ENCODE measurements at places on chromosomes 3 and 15.
A peak's percentile ranks its signal among the peaks of the same experiment; 100 is the strongest.

DNA sequence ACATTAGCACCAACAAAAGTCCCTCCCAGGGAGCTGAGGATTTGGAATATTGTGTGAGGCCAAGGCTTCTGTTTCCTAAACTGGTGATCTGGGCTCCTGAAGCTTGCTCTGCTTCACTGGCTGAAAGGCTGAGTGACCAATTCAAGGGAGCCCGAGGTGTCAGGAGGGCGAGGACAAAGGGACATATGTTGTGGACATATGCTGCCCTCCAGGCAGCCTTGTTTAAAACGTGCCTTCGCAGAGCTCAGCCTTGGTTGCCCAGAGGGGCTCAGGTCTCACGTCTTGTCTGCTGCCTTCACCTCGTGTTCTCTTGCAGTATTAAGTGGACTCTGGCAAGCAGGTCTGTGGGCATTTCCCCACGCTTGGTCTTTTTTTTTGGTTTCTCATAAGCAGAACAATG is 7.0 kb downstream of the SLCO3A1 start:
- DNase-seq, result peak; percentile 55

GRCh38 chr3:62370112-62370857 is 3.1 kb downstream of the FEZF2 start:
- DNase-seq, result no peak

- DNase-seq, result no peak
Measured at GRCh38 chr15:62109982-62110851, 43.4 kb downstream of the C2CD4A start.

DNA sequence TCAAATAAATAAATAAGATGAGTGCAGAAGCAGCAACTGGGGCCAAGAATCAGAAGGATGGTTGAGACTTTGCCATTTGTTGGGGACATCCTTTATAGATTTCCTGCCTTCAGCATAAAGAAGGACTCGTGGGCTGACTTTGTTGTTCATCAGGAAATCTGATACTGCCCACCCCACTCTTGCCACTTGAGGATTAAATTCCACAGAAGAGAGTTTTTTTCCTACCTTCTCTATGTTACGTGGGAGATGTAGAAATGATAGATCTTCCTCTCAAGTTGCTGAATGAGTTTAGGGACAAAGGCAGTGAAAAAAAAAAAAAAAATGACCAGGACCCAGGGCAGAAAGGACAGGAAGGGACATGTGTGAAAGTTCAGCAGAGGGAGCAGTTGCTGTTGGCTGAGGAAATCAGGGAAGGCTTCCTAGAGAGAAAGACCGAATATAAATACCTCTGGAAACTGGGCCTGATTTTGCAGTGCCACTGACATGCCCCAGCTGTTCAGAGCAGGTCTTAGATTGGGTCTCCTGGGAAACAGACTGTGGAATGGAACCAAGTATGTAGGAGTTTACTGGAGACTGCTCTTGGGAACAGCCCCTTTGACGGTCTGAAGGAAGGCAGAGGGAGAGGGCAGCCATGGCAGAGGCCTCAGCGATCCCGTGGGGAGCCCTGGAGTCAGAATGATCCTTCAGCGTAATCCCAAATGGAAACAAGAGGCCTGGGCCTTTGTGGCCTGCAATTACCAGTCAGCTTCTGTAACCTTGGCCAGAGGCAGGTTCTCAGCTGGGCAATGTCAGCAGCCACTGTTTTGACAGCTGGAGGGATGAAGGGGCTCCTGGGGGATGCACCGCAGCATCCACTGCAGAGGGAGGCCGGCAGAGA is 50.9 kb downstream of the C3orf20 start:
- no peak for DNase-seq

DNA sequence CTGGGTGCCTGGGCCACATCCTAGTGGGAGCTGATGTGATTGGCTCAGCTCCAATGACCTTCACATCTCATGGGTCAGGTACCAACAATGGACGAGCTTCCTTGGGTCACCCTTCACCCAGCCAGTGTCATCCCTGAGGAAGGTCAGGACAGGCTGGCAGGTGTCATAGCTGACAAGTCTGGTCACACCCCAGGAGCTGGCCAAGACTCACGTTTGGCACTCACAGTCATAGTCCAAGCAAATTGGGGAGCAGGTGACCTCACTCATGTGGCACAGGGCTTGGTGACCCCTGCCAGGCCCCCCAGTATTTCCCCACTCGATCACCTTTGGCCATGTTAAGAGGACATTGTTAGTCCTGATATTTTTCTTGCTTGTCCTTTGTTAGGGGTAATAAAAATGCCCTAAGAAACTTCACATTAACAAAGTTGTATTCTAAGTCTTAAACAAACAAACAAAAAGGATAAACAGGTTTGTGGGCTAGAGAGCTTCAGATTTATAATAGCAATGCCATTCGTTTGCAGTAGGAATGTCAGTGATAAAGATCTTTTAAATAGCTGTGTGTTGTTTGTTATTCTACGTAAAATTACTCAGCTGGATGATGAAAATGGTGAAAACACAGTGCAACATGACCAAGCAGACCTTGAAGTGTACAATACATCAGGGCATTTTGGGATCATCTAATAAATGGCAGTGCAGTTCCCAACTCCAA is 79.5 kb upstream of the POMGNT2 start:
- DNase-seq, result no peak

- no peak for DNase-seq
Measured at GRCh38 chr3:30492322-30493192, 113.8 kb upstream of the TGFBR2 start.

GRCh38 chr15:33737687-33738601 is 230.4 kb upstream of the CHRM5 start:
- no peak for DNase-seq

DNA sequence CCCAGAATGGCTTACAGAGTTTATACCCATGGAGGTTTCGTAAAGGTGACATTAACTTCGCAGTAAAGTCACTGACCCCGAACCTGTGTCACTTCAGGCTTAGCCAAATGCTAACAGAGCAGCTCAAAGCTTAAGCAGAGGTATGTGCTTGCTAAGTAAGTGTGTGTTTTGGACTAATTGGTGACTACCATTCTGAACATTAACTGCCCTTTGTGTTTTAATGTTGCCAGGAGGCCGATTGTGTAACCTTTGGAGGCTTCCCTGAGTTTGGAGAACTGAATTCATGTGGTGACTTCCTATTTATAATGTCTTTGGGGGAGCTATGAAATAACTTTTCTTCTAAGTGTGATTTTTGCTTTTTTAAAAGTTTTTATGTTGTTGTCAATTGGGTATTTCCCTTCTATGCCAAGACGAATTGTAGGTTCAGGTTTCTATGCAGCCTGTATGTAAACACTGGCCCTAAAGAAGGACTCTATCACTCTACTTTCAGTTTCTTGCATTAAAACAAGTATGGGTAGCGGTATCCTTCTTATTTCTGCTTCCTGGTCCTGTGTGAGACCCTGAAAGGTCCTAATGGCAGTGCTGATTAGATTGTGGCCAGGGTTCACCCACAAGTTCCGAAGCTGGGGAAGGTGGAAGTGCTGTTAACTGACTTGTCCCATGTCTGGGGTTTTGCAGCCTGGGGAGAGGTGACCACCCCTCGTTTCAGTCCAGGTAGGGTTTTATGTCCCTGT is 86.3 kb downstream of the IGF1R start:
- no peak for DNase-seq

DNA sequence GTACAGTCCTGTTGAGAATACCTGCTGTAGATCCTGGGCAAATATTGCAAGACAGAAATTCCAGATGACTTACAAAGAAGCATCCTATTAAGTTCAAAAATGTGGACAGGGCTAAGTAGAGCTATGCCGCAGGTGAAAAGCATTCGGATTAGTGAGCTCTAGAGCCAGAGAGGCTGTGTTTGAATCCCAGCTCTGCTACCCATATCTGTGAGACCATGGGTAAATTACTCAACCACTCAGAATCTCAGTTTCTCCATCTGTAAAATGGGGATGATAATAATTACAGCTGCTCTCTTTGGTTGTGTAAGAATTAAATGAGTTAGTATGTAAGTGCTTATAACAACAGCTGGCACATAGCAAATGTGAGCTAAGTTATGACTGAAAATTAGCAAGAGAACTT is 3.9 kb downstream of the ADAMTS7 start:
- no peak for DNase-seq

- DNase-seq, result no peak
Measured at GRCh38 chr15:71813723-71814470, 3.5 kb downstream of the NR2E3 start.

DNA sequence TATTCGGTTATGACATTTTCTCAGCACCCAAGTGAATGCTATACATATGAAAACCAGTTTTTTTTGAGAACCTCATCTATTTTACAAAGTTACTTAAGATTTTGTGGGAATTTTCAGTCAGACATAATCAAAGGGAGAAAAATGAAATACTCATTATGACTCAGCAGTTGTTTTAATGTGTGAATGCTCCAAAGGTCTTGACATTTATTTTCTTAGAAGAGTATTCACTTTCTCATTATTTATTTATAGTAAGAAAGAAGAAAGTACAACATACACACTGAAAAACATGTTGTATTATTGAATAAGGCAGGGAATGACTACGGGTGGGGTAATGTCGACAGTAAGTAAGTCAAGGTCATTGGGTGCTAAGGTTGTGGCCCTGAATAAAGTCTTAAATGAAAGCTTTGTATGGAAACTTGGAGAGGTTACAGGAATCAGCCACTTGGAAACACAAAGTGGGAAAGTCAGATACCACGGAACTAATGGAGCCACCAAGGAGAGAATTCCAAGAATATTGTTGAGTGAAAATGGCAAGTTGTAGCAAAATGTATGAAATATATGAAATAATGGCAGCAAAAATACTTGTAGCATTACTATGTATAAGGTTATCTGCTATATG is 844.5 kb downstream of the TBL1XR1 start:
- no peak for DNase-seq

- DNase-seq, result no peak
Measured at GRCh38 chr15:45522328-45523165, at the start of gene SLC30A4. Gene SLC30A4, minus strand, starts transcription at chr15:45522755. Its CDS starts 401 bp downstream, at chr15:45522354.

All from cerebellar nuclear complex (tissue), 1 donor.